ENCODE measurements at places on chromosomes 6 and 20.

- DNase-seq, result no peak
Measured at GRCh38 chr6:30767158-30767943, 23.0 kb upstream of the IER3 start.

GRCh38 chr6:52394251-52394666 is 25.9 kb upstream of the EFHC1 start:
- DNase-seq, result no peak

- DNase-seq, result no peak
Measured at GRCh38 chr6:98514796-98515195, 319.6 kb upstream of the POU3F2 start.

DNA sequence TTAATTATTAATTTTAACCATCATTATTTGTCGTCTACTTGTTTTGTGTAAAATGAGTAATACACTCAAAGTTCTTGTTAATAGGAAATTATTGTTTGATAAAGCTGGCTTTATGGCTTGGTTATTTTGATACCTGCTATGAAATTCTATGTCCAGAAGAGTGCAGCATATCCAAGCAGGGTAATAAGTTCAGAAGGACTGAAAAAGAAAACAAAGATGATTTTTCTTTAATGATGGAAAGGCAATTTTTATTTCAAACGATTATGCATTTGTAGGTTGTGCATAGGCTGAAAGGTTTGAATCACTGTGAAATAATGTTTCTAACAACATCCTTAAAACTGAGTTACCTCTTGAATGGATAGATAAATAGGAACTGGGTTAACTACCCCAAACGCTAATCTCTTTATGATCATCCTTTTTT is 1.4 kb upstream of the MAN1A1 start:
- DNase-seq, result no peak

DNA sequence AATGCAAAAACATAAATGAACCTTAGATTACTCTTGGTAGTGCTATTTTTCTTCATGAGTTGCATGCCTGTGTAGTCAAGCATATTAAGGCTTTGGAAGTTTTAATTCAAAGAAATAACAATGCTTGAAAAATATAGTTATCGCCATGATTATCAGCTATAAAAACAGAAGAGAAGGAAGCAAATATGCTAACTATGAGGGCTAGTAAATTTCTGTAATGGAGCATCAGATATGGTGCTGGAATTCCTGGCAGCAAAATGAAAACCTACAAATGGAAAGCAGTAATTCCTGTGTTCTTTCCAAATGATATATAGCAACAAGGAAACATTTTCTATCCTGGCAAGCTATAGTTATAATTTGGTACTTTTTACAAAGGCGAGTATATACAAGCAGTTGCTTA is 29.7 kb downstream of the DOP1A start:
- DNase-seq, result no peak

DNA sequence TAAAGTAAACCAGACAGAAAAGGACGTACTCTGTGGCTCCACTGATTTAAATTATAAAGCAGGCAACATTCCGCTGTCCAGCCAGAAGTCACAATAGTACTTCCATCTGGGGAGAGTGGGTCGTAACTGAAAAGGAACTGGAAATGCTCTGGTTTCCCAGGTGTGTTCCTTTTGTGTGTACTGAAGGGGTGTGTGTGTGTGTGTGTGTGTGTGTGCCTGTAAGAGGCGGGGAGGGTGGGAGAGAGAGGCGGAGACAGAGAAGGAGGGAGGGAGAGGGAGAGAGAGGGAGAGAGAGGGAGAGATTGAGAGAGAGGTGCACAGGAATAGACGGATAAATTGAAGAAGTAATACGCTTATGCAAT is 178.4 kb upstream of the ZNF184 start:
- DNase-seq, result no peak

DNA sequence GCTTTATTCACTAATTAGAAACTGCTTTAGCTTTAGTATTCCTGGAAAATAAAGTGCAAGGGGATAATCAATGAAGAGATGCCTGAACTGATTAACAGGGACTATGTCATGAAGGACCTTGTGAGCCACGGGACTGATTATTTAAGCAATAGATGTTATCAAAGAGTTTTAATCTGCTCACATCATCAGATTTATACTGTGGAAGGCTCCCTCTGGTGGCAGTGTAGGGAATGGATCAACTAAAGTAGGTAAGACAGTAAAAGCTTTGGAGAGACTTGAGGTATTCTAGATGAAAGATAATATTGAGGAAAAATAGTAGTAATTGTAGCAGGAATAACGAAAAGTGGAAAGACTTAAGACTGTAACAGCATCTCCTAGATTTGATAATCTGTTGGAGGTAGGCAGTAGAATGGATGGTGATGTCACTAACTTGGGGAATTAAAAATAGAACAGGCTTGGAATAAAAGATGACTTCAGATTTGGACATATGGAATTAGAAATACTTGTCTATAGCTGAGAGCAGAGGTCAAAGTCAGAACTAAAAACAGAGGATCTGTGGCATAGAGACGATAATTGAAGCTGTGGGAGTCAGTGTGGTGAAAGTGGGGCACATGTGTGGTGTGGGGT is 80.3 kb upstream of the HTR1E start:
- DNase-seq, result no peak

- no peak for DNase-seq
Measured at GRCh38 chr6:32774426-32774825, 11.1 kb upstream of the HLA-DQB2 start.

DNA sequence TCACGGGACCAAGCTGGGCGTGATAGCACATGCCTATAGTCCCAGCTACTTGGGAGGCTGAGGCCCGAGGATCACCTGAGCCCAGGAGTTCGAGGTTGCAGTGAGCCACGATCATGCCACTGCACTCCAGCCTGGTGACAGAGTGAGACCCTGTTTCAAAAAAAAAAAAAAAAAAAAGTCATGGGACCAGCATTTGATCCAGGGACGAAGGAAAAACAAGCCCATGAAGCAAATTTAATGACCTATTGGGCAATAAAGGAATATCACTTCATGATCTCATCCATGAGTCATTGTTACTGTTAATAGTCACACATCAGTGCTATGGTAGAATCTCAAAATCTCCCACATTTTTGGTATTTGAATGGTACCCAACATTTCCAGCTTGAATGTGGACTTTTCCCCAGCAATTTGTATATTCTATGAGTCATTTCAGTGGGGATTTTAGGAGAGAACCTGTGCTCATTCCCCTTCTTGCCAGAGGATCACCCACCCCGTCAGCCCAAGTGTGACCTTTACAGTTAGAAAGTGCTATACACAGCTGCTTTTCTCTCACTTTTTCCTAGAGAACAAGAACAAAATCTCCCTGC is 8.5 kb upstream of the SOD2 start:
- DNase-seq, result no peak

- no peak for DNase-seq
Measured at GRCh38 chr6:57261926-57262325, 39.8 kb upstream of the RAB23 start.

- DNase-seq, result no peak
Measured at GRCh38 chr20:17345321-17345720, 118.5 kb downstream of the PCSK2 start.

- no peak for DNase-seq
Measured at GRCh38 chr6:104325341-104326172, 534.2 kb downstream of the HACE1 start.

GRCh38 chr6:18215436-18215835 is 48.9 kb downstream of the DEK start:
- DNase-seq, result no peak

DNA sequence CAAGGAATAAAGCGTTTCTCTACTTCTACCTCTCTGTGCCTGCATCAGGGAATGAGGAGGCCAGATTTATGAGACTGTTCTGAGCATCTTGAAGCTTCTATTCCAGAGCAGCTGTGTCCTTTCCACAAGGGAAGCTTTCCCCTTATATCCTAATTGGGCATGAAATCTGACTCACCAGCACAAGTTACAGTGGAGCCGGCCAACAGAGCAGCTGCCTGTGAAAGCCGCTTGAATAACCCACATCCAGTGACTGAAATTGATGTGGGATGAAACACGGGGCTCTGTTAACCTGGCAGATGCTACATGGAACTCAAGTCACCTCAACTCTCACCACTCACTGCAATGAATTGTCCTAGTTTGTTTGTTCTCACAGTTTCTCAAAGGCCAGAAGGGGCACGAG is 400.3 kb downstream of the TFAP2A start:
- DNase-seq, result no peak

DNA sequence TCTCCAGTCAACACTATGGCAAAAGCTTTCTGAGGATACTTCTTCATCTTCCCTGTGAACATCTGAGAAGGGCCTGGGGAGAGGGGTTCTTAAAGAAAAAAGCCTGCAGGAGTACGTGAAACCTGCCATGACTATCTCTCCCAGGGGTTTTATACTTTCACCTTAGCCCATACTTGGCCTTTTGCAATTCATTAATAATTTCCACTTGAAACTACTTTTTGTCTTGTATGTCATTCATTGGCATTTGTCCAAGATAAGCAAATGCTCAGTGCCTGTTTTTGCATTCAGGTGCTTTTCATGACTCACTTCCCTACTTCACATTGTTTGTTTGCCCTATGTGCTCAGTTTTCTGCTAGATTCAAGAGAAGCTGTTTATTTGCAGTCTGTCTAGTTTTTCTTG is 580.3 kb upstream of the GJE1 start:
- peak; percentile 6 for DNase-seq

DNA sequence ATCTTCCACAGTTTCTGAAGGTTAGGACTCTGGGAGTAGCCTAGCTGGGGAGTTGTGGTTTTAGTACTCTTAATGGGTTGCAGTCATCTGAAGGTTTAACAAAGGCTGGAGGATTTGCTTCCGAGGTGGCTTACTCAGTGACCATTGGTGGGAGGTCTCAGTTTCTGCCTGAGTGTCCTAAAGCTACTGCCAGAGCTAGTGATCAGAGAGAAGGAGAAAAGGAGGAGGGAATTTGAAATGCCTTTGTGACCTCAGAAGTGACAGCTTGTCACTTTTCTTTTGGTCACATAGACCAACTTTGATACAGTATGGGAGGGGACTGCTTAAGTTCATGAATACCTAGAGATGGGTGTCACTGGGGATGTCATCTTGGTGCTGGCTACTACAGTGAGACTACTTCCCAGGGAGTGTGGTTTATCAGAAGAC is 41.3 kb downstream of the NCOA3 start:
- DNase-seq, result no peak

DNA sequence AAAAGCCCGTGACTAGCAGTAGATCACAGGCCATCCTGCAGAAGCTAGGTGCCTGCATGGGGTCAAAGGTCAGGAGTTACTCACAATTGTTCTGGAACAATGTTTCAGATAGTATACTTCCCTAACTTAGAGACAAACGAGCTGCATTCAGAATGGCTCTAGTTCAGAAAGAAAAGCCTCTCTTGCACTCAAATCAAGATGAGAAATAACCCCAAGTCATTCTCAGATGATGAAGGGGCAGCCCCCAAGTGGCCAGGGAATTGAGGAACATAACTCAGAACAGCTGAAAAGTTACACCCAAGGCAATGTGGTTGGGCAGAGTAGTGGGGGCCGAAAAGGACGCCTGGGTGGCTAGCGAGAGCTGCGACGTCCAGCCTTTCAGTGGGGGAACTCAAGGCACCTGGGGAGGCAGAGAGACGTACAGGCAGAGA is 27.8 kb downstream of the FYN start:
- no peak for DNase-seq

GRCh38 chr6:35183935-35184334 is 29.8 kb upstream of the SCUBE3 start:
- DNase-seq, result no peak

DNA sequence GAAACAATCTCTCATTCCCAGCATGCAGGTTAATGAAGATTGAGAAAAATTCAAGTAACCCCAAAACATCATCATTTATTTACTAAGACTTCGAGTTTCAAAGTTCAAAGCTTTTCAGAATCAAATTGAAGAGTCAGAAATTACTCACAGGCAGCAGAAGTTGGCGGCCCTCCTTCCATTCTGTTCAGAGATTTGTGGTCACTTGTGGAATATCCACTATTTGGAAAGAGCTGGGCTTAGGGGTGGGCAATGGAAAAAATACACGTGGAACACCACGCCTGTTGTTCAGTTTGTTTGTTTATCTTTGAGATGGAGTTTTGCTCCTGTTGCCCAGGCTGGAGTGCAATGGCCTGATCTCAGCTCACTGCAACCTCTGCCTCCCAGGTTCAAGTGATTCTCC is 108.6 kb upstream of the NAA20 start:
- no peak for DNase-seq

DNA sequence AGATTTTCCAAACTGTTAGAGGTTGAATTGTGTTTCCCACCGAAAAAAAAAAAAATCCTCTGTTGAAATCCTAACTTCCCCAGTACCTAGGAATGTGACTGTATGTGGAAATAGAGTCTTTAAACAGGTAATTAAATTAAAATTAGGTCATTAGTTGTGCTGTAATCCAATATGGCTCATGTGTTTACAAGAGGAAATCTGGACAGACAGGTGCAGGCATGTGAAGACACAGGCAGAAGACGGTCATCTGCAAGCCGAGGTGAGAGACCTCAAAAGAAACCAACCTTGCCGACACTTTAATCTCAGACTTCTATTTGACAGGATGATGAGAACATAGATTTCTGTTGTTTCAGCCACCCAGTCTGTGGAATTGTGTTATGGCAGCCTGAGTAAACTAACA is 28.6 kb upstream of the EZR start:
- no peak for DNase-seq

DNA sequence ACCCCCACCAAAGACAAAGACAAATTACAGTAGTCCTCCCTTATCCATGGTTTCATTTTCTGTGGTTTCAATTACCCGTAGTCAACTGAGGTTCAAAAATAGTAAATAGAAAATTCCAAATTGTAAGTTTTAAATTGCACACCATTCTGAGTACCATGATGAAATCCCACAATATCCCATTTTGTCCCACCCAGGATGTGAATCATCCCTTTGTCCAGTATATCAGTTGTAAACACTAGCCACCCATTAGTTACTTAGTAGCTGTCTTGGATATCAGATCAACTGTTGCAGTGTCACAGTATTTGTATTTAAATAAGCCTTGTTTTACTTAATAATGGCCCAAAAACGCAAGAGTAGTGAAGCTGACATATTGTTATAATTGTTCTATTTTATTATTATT is 364.0 kb upstream of the ARID1B start:
- DNase-seq, result no peak

GRCh38 chr6:34128045-34128444 is 17.8 kb downstream of the GRM4 start:
- no peak for DNase-seq

GRCh38 chr6:139708337-139709199 is 334.1 kb upstream of the CITED2 start:
- peak; percentile 34 for DNase-seq

DNA sequence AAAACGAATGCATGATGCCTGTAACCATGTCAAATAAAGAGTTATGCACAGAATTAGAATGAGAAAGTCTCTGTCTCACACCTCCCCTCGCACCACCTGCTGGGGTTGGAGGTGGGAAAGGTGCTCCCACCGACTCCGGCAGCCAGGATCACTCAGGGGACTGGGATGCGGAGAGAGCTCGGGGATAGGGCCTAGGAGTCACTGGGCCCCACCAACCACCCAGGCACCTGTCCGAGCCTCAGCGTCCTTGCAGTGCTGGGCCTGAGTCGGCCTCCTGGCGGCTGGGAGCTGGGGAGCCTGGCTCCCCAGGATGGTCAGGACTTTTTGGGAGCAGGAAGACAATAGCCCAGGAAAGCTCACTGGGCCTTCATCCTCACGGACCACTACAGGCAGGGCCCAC is 22.4 kb upstream of the CHRNA4 start:
- DNase-seq, result no peak
